Ovary (tissue), 10 donors: ENCODE measurements at places on chromosomes 1 and 21. TPM values are rescaled to one million over a fixed set of nuclear protein-coding genes. Genes with fewer than 3 reads are reported as not detected.

The MIXL1 gene
- 0.34 TPM for total RNA-seq

DNA sequence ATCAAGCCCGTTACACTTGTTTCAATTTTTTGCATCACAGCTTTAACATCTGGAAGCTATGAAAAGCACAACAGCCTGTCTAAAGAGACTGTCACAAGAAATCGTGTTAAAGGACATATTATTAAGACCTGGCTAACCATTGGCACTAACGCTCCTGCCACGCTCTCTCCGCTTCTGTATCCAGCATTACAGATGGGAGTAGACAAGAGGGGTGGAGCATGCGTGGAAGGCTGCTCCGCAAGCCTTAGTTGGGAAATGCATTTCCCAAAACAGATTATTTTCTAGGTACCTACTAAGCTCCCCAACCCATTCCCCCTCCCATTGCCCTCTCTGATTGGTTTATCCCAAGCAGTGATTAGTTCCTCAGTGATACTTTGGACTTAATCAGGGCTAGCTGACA is 72.4 kb downstream of the NTNG1 start:
- no peak for DNase-seq

GRCh38 chr1:43970502-43970901 is 692 bp downstream of the DPH2 start:
- no peak for DNase-seq

The KAZN gene
- total RNA-seq: 28.4 TPM

DNA sequence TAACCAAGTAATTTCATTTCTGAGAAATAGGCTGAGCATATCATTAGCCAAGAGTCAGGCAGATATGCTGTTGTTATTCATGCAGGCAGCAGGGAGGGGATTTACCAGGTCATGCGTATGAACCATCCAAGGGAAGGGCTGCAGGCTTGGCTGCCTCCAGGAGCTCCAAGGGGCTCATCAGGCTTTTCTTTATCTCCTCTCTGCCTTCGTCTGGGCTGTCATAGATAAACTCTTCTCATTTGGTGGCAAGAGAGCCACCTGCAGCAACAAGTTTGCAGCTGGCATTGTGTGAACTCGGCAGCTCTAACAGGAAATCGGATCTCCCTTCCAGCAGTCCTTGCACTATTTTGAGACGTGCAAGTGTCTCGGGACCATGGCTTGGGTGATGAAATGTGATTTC is 7.5 kb downstream of the CCDC27 start:
- no peak for DNase-seq

DNA sequence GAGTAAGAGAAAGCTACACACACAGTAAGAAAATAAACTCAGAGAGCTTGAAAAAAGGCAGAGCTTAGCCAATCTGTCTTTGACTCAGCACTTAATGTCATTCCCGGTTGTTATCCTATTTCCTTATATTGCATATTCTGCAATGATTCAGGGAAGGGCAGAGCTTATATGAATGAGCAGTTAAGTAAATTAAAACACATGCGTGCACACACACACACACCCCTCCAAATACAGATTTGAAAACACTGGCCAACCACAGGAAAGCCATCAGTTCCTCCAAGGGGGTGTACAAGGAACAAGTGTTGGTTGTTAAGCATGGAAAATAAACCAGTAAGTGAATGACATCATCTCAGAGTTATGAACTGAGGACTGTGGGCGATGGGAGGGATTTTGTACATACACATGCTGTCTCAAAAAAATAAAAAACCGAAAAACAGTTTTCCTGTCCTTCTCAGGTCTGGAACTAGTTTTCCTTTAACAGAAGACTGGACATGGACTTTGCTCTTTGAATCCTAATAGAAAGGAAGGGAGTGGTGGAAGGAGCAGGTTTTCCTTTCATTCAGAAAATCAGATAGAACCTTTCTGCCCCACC is 1.0 kb downstream of the IQGAP3 start:
- no peak for DNase-seq

The FCN3 gene
- total RNA-seq: 0.35 TPM

The LENEP gene
- not detected for total RNA-seq

The MAN1C1 gene
- total RNA-seq: 20.0 TPM

DNA sequence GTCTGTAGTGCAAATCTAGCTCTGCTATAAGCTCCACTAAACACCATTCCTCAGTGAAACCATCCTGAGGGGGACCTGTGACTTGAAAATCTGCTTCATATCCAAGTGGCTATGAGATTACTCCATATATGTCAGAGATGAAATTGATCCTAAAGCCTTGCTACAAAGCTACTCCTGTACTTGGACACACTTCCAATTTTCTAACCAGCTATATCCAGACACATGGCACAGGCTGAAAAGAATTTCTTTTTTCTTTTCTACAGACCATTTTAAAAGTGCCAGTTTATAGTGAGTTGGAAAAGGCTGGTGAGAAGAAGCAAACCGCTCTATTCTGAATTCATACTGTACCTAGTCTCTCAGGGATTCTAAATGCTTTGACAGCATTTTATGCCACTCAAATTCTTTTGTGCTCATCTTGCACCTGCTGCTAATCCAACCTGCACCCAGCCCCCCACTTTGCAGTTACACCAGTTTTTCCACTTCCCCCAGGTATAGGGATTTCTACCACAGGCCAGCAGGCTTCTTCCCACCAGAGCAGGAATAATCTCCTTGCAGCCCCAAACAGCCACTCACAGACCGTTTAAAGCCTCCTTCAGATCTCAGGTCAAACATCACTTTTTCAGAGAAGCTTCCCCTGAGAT is 112.5 kb downstream of the RERE start:
- no peak for DNase-seq
